NAMALWA (cell line): ENCODE measurements at places on chromosomes 4 and X.
A peak's percentile ranks its signal among the peaks of the same experiment; 100 is the strongest.

DNA sequence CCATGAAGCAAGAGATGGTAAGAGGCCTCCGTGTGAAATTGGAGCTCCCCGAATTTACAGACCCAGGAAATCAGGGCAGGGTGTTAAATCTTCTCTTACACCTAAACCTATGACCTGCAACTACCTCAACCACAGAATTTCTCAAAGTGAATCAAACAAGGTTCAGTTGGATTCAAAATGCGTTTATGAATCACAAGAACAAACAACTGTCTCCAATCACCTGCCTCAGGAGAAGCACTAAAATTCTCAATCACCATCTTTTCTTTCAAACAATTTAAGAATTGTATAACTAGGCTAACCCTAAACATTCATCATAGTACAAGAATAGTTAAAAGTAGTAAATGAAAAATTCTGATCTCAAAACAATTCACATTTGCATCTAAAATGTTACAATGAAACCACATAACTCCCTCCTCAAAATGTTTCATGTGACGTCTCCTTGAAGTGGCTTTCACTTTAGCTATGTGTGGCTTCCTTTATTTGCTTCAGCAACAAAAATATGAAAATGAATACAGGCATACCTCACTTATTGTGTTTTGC is 19.2 kb downstream of the PPP3CA start:
- peak; percentile 25 for DNase-seq

DNA sequence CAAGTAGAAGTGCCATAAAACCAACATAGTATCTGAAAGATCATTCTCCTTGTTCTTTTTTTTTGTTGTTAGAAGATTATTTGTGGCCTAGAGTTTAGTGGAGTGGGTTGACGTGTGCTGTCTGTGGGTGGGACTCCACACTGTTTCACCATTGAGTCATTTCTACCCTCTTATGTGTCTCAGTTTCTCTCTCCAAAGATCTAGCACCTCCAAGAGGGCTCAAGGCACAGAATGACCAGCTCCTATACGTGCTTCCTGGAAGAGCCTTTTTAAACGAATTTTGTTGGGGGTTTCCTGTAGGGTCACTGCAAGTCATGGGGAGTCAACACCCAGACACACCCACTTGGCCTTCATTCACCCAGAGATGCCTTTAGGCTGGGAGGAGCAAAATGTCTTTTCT is 150.1 kb downstream of the KLF8 start:
- DNase-seq: no peak

DNA sequence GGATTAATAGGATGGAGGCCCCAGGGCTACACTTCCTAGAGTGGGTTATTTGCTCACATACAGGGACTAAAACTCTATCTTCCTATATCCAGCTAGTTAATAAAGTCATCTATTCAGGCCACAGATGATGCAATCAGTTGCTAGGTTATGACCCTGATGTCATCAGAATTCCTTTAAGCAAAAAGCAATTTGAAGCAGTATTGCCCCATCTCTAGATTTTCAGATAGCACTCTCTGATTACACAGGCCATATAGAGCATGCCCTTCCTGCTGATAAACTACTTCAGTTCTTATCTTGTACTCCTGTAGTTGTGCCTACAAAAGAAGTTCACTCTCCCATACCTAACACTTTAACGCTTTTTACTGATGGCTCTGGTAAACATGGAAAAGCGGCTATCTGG is 84.8 kb downstream of the TMEM144 start:
- no peak for DNase-seq

- no peak for DNase-seq
Observed at GRCh38 chr4:85399270-85399669, 75.7 kb upstream of the ARHGAP24 start.

GRCh38 chrX:15973299-15973698 is 118.7 kb upstream of the AP1S2 start:
- peak; percentile 43 for DNase-seq

DNA sequence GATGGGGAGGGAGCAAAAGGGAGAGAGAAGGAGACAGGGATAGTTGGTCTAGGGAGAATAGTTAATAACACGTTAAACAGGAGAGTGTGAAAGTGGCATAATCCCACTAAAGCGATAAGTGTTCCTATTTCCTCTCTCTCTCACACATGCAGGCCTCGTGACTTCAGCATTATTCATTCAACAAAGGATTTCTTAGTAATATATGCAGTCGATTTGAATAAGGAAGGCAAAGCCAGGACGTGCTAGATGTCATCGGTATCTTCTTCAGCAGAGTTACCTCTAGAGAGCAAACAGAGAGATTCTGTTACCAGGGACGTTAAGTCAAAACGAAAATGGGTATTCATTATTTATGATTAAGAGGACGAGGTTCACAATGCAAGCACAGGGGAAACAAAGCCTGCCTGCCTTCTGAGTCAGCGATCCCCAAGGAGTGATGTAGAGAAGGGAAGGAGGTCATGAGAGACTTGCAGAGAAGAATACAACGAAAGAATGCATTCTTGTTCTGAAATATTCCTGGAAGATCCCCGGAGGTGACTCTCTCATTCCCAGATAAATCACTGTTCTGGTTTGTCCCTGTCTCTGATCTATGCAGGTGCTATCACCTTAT is 1048.4 kb downstream of the NLGN4X start:
- no peak for DNase-seq

DNA sequence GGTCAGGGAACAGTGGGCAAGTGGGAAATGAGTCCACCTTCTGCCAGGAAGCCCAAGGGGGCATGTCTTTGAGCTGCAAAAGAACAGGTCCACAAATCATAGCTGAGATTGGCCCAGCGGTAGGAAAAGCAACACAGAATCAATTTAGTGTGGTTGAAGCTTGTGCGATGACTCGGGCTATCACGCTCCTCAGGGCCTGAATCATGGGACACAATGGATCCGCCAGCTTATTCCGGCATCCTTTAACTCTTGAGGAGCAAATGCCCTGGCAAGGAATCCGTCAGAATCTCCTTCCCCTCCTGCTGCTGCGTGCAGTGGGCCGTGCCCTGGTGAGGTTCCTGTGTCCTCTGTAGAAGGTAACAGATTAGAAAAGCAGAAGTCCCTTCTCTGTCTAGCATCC is 98.0 kb downstream of the RELL1 start:
- no peak for DNase-seq

DNA sequence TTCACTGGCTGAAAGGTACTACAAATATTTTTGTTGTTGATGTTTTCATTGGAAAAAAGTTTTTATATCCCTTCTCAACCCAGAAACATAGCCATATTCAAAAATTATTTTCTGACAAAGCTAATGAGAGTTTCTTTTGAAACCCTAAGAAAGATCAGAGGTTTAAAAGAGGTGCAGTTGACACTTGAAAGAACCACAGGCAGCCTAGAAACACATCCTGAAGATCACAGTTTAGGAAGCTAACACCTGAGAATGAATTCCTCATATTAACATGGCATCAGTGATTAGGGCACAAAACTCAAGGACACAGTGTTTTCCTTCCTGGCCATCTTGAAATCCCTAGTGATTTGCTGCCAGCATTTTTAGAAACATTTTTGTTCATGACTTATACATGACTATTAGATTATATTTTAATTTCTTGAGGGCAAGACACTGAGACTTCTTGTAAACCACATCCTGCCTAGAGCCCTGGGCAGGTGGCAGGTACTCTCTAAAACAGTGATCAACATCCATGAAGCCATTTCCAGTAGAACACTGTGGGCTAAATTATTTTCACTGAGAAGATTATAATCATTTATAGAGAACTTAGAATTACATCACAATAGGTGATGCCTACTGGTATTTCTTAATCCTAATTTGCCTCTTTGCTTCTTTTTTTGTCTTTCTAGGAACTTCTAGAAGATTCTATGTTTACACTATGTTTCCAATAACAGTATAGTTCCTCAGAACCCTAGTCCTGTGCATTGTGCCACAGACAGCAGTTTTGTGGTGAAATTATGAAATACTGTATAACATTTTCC is 80.0 kb downstream of the ARSJ start:
- DNase-seq: peak; percentile 11

DNA sequence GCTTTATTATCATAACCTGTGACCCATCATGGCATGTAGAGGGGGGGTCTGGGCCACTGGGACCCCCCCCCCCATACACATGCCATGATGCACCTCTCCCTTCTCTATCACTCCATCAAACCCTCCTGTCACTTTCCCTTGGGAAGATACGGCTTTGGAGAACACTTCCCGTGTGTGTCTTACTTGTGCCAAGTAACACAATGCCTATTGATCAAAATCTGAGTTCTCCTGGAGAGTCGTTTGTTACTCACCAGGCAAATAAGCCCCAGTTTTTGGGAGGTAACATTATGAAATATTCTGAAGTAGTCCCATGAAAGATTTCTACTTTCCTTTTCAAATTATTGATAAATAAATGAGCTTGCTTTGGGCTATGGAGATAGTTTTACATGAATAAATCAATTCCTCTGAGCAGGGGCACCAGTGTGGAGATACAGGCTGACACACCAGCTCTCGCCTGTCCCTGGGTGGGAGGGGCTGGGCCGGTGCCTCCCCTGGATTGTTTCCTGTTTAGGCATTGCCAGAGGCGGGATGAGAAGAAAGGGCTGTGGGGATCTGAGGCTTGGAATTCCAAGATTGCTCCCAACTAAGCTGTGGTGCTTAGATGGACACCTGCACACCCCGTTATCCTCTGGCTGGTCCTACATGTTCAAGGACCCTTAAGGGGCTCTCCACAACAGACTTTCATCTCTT is 63.2 kb upstream of the WWC2 start:
- no peak for DNase-seq

- no peak for DNase-seq
Observed at GRCh38 chr4:114025176-114025777, 45.8 kb upstream of the ARSJ start.

GRCh38 chrX:132631579-132632232 is 142.9 kb upstream of the MBNL3 start:
- DNase-seq: peak; percentile 54

- DNase-seq: no peak
Observed at GRCh38 chr4:147789596-147789995, 57.7 kb downstream of the ARHGAP10 start.

- DNase-seq: no peak
Observed at GRCh38 chr4:132527817-132528216, 621.3 kb upstream of the PCDH10 start.

GRCh38 chr4:36316607-36317006 is 35.2 kb downstream of the DTHD1 start:
- no peak for DNase-seq

DNA sequence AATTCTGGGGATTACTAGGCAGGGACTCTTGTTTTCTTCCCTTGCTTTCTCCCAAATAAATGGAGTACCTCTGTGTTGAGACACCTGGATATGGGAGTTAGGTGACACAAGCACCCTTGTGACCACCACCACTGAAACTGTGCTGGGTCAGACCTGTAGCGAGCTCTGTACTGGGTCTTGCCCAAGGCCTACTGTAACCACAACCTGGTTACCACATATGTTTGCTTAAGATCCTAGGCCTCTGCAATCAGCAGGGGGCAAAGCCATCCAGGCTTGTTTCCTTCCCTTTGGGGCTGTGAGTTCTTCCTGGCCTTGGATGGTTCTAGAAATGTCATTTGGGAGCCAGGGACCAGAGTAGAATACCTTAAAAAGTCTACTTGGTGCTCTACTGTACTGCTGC is 49.4 kb downstream of the LPAR4 start:
- no peak for DNase-seq

- no peak for DNase-seq
Observed at GRCh38 chrX:39883666-39884065, 214.1 kb downstream of the BCOR start.

- DNase-seq: no peak
Observed at GRCh38 chr4:47615385-47615784, 130.3 kb downstream of the ATP10D start.

- DNase-seq: no peak
Observed at GRCh38 chrX:140526171-140526570, 21.3 kb upstream of the SOX3 start.

DNA sequence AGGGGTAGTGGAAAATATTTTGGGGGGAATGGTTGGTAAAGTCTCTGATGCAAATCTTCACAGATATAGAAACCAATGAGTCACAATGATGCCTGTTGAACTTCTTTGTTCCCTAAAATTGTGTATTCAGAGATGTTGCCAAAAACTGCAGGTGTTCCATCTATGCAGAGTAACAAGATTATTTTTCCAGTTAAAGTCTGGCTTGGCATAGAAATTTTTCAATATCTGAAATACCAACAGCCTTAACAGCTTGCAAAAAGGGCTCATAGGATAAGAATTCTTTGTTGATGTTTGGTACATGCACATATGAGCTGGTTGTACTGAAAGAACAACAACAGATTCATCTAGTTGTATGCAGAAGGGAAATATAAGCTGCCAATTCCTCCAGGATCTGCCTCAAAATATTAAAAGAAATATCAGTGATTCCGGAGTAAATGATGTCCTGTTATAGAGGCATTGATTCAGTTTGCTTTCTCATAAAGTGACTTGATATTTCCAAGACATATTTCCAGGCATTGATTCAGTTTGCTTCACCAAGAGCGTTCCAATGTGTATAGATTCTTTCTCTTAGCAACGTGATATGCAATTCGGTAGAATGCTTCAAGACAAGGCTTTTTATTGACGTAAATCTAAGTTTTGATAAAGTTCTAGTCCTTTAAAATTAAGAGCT is 564.4 kb downstream of the TMA16 start:
- DNase-seq: no peak

DNA sequence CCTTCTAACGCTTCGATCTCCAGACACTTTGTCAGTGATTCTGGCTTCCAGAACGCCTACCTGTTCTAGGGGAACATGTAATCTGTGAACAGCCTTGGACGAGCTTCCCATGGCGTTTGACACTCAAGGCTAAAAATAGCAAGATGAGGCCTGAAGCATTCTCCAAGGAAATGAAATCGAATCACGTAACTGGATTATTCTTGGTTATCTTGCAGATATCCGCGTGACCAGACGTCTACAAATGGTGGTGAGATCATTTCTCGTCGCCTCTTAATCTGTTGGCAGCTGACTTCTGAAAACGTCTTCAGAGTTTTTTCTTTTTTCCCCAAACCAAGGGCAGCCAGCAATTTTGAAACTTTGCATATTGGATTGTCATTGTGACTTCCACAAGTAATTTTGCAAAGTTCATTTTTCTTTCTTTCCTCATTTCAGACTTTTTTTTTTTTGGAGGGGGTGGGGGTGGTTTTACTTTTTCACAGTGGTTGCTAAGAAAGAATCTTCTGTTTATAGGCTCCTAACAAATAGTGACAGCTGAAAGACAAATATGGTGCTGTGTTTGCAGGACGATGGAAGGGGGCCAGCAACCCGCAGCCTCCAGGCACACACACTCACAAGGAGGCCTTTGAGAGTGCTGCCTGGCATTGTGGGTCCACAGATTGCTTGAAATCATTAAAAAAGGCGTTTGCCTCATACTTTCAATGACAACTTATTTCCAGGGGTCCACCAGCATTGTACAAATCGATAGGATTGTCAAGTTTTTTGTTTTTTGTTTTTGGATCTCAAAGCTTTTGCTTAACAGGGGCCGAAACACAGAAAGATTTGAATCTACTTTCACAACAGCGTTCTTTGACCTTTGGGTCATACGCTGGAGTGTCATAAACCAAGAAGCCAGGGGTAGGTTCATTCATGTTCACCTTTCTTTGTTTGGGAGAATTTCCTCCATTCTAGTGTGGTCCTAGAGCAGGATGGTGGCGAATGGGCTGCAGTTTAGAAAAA is 32.4 kb upstream of the PDLIM3 start:
- no peak for DNase-seq

- no peak for DNase-seq
Observed at GRCh38 chr4:186852073-186852420, 128.4 kb upstream of the FAT1 start.

- DNase-seq: no peak
Observed at GRCh38 chr4:123575291-123575690, 178.7 kb downstream of the SPRY1 start.

GRCh38 chr4:20074450-20074849 is 177.3 kb upstream of the SLIT2 start:
- DNase-seq: no peak

- DNase-seq: no peak
Observed at GRCh38 chr4:88744609-88745008, 47.0 kb upstream of the NAP1L5 start.
